ENCODE measurements at places on chromosomes 3 and 15. TPM values are rescaled to one million over a fixed set of nuclear protein-coding genes. Genes with fewer than 3 reads are reported as not detected.
A peak's percentile ranks its signal among the peaks of the same experiment; 100 is the strongest.

- no peak for DNase-seq
Observed at GRCh38 chr3:155365178-155365783, 71.8 kb upstream of the STRIT1 start.

DNA sequence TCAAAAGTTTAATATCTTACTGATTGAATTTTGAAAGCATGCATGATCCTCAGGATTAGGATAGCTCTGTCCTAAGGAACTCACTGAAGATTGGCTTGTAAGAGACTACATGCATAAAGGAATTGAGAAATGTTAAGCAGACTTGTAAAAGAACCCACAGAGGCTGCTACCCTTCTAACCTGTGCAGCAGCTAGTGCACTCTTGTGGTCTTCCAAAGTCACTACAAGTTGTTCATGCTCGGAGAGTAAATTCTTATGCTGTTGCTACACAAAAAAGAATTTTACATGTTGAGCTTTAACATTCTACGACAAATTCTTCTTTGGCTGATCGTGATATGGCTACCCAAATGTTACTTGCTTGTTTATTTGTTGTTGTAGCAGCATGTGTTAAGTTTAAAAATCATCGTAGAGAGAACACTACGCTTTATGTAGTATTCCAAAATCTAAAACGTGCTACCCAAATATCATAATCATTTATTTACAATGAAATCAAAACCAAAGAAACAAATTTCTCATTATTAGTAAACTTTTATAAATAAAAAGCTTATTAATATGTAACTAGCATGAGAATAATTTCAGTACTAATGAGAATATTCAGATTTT is 55.0 kb downstream of the GOLIM4 start:
- DNase-seq, result no peak

The CHDH gene
- 0.99 TPM for total RNA-seq

The NR1I2 gene
- 0.10 TPM for total RNA-seq

GRCh38 chr3:172181932-172182586 is 142.7 kb downstream of the FNDC3B start:
- DNase-seq, result no peak

DNA sequence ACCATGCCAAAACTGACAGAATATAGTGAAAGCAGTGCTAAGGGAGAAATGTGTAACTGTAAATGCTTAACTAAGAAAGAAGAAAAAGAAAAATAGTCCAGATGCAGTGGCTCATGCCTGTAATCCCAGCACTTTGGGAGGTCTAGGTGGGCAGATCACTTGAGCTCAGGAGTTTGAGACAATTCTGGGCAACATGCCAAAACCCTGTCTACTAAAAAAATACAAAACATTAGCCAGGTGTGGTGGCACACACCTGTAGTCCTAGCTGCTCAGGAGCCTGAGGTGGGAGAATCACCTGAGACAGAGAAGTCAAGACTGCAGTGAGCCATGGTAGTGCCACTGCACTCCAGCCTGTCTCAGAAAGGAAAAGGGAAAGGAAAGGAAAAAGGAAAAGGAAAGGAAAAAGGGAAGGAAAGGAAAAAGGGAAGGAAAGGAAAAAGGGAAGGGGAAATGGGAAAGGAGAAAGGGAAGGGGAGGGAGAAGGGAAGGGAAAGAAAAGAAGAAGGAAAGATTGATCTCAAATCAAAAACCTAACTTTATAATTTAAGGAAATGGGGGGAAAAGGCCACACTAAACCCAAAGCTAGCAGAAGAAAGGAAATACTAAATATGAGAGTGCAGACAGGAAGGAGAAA is 20.3 kb downstream of the C3orf33 start:
- DNase-seq, result no peak

The CCR1 gene
- 3.2 TPM for total RNA-seq

The FOXL2 gene
- 0.30 TPM for total RNA-seq

DNA sequence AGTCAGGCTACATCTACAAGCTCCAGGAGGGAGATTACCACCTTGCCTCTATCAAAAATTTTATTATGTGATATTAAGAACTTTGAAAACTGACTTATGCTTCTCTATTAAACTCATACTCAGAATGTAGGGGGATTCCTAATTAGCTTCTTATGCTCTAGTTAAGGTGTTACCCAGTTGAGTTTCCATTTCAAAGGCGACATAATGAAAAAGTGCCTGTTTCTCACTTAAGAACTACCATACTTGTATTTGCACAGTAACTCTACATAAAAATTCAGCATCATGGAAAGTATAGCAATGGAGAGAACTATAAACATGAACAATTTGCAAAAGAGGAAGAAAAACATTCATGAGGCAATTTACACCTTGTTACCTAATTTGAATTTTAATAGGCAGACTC is 739.1 kb downstream of the ZPLD1 start:
- DNase-seq, result no peak

The SLC12A1 gene
- total RNA-seq, result not detected

DNA sequence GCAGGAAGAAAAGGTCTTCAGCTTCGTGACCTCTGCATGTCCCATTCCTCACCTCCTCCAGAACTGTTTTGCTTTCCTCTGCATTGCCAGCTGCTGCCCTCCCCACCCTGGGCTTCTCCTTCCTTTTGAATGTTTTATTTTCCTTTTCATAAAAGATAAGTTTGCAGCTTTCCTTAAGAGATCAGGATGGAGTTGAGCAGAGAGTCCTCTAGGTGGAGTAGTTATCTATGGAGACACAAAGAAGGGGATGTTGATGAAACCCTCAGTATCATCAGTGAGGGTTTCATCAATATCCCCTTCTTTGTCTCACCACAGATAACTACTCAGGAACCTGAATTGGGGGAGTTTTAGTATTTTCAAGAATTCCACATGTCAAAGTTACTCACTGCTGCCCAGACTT is 19.0 kb upstream of the SLC25A36 start:
- no peak for DNase-seq

DNA sequence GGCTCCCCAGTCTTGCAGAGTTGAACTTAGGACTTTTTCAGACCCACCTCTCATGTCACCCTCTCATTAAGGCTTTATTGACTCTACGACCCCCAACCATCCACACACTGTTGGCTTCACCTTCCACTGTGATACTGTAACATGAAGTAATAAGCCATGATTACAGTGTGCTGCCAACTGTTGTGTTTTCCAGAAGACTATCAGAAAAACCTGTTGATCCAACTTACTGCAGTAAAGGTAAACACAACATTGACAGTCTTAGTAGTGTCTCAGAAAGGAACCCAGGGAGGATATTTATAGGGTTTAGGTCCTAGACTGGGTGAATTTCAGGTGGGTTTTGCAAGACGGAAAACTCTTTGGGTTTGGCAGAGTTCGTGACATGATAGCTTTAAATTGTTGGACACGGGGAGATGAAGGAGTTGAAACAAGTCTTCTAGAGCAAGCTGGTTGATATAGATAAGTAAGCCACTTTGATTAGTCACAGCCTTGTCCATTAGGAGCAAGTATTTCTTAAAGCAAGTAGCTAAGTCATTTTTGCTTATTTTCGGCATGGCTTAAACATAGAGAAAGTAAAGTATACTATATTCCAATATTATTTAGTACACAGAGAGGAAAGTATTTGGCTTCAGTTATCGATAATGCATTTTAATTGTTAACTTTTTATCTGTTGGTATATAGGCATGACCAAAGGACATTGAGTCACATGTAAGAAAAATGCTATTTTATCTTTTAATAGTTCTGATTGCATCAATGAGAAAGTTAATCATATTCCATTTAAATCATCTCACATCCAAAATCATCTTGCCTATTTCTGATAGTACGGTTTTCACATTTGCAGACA is 2.4 kb upstream of the COL6A5 start:
- DNase-seq, result no peak

The ADGRG7 gene
- 0.10 TPM for total RNA-seq

- DNase-seq, result peak; percentile 81
Observed at GRCh38 chr15:63553388-63553791, 43.8 kb upstream of the FBXL22 start.
